HT-29 (cell line): ENCODE measurements at places on chromosomes 16 and 17.

DNA sequence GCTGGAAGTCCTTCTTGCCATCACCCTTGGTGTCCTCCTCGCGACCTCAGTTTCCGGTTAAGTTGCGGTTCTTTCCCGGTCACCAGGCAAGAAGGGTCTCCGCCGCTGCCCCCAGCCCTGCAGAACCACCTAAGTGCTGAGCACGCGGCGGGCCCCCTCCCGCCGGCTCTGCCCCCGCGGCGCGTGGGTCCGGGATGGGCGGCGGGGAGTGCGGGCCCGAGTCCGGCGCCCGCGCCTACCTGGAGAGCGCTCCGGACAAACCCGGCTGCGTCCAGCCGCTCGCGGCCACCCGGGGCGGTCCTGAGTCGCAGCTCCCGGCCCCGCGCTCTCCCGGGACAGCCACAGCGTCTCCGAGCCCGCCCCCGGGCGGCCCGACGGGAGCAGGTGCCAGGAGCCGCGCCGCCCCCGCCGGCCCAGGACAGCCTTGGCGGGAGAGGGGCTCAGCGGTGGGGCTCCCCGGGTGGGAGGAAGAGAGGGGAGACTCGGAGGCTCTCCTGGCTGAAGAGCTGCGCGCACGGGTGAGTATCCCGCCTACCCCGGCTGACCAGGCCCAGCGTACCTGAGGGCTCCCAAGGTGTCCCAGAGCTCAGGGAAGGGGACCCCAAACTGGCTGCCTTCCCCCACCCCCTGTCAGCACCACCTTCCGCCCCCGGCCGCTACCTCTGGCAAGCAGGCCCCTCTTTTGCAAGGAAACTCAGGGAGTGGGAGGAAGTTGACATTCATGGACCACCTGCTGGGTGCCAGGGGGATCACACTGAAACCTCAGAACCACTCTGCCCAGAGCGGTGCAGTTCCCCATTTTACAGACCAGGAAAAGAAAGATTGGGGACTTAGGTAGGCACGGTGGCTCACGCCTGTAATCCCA lies 22.2 kb upstream of the C17orf113 start:
- DNase-seq: no peak

- DNase-seq: no peak
Measured at GRCh38 chr17:48162306-48162934, 54.9 kb downstream of the SNX11 start.

- no peak for DNase-seq
Measured at GRCh38 chr17:63785556-63785955, 11.6 kb downstream of the DDX42 start.

DNA sequence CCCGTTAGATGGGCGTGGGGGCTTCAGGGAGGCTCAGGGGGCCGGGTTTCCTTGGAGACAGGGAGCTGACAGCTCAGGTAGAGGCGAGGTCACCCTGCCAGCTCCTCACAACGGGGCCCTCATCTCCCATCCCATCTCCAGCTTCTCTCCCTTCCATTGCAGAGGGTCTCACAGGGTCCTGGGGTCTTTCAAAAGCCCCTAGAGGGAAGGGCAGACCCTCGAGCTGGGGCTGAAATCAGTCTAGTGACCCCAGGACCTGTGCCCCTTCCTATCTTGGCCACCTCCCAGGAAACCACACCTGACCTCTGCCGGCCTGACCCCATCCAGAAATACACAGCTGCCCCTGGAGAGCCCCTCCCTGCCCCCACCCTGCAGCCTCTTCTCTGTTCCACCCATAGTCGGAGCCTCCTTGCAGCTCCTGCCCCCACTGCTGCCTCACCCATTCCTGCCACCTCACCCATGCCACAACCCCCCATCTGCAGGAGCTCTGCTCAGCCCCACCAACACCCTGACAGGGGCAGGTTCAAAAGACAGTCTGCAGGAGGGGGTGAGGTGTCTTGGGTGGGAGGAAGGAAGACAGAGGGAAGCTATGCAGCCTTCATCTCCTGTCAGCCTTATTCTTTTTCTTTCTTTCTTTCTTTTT lies 23.4 kb downstream of the PIK3R5 start:
- DNase-seq: no peak

GRCh38 chr17:51056813-51057510 lies 63.7 kb downstream of the SPAG9 start:
- peak; percentile 65 for DNase-seq

- no peak for DNase-seq
Measured at GRCh38 chr16:80121522-80121909, 419.3 kb upstream of the DYNLRB2 start.

GRCh38 chr17:80694085-80694991 lies 149.7 kb downstream of the RPTOR start:
- DNase-seq: no peak

GRCh38 chr17:60840456-60840855 lies 162.8 kb downstream of the BCAS3 start:
- DNase-seq: no peak

DNA sequence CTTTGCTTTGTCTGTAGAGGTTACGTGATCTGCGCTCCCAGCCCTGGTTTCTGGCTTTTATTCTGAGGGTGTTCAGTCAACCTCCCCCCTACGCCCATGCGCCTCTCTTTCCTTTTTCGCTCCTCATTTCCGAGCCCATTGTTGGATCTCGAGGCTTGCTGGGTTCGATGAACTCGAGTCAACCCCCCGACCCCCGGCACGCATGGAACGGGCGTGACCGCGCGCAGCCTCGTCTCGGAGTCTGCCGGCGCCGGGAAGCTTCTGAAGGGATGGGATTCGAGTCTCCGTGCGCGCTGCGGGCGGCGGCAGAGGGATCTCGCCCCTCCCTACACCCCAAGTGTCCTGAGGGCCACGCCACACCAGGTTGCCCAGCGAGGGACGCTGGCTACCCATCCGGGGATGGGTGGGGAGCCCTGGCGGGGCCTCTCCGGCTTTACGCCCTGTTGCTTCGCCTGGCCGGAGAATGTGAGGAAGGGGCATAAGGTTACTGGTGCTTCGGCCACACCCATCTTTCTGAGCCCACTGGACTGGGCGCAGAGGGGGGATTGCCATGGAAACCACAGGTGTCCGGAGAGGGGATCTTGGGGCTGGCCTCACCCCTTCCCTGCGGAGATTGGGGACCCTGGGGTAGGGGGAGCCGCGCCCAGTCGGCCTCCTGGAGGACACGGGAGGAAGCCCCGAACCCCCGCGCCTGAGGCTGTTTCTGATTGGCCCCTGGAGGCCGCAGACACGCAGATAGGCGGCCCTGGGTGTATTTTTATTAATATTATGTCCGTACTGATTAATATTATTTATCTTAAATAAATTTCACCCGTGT lies 1.8 kb downstream of the MAPT start:
- no peak for DNase-seq

DNA sequence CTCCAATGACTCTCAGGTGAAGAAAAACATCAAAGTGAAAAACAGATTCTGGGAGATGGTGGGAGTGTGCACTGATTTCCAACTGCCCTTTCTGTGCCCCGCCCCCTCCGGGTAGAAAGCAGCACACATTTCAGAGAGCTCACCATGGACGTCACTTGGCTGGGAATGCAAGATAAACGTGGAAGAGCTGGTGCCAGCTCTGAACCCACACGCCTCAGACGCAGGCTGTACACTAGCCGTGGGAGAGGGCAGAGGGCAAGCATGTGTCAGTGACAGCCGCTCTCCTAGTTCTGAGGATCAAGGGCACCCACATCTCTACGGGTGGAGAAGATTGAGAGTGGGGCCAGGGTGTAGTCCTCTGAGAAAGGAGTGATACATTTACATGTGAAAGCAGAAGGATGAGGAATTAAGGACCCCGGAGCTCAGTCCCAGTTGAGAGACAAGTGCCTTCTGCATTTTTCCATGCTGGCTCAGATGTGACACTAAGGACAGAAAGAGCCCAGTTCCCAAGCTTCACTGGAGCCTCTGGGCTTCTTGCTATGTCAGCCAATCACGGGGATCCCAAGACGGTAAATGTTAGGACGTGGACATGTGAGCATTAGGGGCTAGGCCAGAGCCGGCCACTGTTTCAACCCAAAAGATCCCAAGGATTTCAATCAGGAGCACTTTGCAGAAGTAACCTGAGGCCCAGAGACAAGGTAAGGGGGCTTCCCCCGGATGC lies 101.3 kb downstream of the ZFHX3 start:
- no peak for DNase-seq

GRCh38 chr16:73547552-73548403 lies 499.9 kb upstream of the ZFHX3 start:
- DNase-seq: no peak

- peak; percentile 10 for DNase-seq
Measured at GRCh38 chr17:28948873-28949184, 2.5 kb downstream of the PHF12 start.

DNA sequence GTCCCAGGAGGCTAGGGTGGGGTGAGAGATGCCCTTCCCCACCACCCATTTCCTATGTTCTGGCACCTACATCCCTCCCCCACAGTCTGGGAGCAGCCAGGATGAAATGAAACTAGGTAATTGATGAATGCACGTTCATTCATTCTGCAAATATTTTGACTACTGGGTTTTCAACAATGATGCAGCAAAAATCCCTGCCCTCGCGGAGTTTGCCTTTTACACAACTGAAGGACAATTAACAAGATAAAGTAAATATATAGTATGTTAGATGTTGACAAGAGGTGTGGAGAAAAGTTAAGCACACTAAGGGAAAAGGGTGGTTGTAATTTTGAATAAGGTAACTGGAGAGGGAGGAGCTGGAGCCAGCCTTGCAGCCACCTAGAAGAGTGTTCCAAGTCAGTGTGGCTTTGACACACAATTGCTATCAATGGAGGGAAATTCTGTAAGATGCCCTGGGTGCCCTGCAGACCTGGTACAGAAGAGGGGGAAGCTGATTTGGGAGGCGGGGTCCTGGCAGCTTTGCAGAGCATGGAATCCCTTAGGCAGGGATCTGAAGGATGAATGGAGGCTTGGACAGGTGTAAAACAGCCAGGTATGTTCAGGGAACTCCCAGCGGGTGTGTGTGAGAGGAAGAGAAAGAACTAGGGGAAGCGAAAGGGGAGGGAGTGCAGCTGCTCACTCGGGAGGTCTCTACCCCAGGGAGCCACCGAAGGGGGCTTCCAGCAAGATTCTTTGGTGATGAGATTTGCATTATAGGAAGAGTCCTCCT lies 2.5 kb downstream of the TMEM92 start:
- no peak for DNase-seq

- DNase-seq: no peak
Measured at GRCh38 chr17:3438368-3438767, 4.7 kb upstream of the OR1E2 start.

DNA sequence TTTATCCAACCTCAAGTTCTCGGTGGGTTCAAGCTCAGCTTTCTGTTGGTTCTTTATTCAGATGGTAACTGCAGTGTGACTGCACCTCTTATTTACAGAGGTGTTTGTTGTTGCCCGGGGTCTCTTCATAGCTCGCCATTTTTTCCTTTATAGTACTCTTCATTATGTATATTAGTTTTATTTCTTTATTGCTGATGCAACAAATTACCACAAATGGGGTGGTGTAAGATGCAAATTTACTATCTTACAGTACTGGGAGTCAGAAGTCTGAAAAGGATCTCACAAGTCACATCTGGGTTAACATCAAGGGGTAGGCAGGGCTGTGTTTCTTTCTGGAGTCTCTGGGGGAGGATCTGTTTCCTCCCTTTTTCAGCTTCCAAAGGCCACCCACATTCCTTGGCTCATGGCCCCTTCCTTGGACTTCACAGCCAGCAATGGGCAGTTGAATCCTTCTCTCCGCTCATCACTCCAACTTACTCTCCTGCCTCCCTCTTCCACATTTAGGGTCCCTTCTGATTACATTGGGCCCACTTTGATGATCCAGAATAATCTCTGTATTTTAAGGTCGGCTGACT lies 241.2 kb downstream of the HAPSTR1 start:
- DNase-seq: no peak

DNA sequence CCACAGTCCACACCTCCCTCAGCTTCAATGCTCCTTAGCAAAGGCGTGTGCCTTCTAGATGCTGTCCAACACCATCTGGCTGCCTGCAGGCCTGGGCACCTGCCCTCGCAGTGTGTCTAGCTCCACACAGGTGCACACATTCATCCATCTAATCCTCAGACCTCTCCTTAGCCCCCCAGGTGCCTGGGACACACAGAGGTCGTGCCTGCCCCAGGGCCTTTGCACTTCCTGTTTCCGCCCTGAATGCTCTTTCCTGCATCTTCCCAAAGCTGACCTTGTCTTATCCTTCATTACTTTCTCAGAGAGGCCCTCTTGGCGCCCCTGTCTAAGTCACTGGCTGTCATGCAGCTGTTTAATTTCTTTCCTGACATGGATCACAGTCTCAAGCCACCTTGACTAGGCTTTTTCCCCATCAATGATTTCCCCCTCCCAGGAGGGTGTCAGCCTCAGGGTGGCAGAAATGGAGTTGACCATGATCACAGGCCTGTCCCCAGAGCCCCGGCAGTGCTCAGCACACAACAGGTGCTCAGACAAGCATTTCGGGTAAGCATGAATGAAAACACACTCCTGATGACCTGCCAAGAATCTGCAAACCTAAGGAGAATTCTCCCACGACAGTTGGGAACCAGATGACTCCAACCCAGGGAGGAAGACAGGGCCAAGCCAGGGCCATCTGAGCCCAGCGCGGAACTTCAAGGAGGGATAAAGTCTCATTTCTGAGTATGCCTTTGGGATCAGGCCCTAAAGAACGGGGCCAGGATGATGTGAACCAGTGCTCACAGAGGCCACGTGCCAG lies 76.3 kb downstream of the LITAF start:
- no peak for DNase-seq

GRCh38 chr17:81254955-81255717 lies 16.0 kb downstream of the NDUFAF8 start:
- peak; percentile 87 for DNase-seq

DNA sequence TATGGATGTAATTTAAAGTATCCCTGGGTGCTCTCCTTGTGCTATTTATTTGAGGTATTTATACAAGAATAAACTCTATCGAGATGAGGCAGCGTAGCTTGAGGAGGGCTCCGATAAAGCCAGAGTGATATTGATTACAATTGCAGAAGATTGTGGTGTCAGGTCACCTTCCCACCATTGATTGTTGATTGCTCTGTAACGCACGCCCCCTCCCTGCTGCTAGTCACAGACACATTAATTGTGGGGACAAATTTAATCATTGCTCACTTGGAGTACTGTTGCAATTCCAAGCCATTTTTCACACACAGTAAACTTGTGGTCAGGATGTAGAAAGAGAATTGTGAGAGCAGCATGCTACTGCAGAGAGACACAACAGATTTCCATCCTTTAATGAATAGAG lies 75.4 kb downstream of the IRX3 start:
- no peak for DNase-seq

GRCh38 chr16:8943966-8944759 lies 19.5 kb downstream of the USP7 start:
- DNase-seq: no peak

- no peak for DNase-seq
Measured at GRCh38 chr16:67979955-67980678, at the start of gene DPEP3. Gene DPEP3 (minus strand): TSS chr16:67980499. CDS start chr16:67980380, 119 bp downstream.

DNA sequence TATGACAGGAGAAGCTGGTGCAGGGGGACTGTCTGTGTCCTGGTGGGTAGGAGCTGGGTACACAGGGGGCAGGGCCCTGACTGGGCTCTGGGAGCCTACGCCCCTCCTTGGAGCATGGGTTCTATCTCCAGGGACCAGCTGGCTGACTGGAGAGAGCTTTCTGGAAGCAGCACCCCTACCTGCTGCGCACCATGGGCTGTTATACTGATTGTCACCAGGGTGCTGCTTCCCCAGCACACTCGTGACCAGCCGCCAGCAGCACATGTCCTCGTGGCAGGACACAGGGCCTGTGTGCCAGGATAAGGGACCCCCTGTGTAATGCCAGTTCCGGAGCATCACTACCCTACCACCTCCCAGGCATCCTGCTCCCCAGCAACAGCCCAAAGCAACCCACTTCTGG lies 106.0 kb downstream of the AMFR start:
- no peak for DNase-seq

- no peak for DNase-seq
Measured at GRCh38 chr16:26605626-26606271, 461.0 kb upstream of the C16orf82 start.

- DNase-seq: no peak
Measured at GRCh38 chr16:35909351-35909954, 2450.0 kb downstream of the TP53TG3F start.

GRCh38 chr16:81740169-81740568 lies 38.9 kb upstream of the PLCG2 start:
- no peak for DNase-seq
